ENCODE measurements at places on chromosomes 6 and 20. TPM values are rescaled to one million over a fixed set of nuclear protein-coding genes. Genes with fewer than 3 reads are reported as not detected.

DNA sequence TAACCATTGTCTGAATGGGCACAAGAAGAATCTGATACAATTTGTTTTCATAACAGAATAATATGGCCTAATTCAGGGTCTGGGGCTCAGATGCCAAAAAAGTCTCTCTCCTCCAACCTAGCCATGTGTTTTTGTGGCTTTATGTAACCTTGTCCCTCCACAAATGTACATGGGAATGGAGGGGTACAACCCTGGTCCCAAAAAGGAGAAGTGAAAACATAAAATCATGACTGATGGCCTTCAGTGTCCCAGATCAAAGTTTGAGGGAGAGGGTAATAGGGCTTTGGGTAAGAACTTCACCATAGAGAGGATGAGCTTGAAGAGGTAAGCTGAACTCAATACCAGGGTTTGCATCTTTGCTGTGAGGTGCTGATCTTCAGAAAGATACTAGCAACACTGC is 136.3 kb upstream of the BACH2 start:
- no peaks in the 10 kb centered on the region for H3K36me3 ChIP-seq
- H3K4me3 ChIP-seq: no peak overlapping the region
- no peaks in the 10 kb centered on the region for H3K4me1 ChIP-seq
- H3K27me3 ChIP-seq: peaks cover 3% of the 10 kb centered on the region
- H3K27ac ChIP-seq: no peak overlapping the region
- no peak for DNase-seq

DNA sequence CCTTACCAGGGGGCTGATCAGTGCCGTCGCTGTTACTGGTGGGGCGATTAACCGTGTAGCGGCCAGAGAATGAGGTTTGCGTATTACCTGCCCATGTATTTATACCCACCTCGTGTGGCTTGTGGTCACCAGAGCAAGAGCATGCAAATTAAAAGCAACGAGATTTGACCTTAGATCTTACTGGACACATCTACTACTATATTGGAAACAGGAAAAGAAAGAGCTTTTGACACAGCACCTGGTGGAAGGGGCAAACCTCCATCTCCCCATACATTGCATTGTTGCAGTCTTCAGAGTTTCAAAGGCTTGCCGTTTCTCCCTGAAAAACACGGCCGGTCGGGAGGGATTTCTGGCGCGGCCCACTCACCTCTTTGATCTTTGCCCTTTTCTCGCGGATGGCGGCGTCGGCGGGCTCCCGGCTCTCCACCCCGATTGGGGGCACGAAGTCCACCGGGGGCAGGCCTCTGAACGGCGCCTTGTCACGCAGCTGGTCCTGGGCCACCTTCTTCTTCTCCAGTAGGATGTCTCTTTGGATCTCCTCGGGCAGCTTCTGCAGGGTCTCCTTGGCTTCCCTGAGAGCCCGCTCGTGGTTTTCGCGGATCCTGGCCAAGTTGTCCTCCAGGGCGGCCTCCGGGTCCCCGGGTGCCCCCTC is 1.3 kb downstream of the MAN1A1 start:
- peak; percentile 59 for DNase-seq
- no peaks in the 10 kb centered on the region for H3K36me3 ChIP-seq
- peaks cover 14% of the 10 kb centered on the region for H3K4me1 ChIP-seq
- H3K27me3 ChIP-seq: no peaks in the 10 kb centered on the region

Gene TSPO2
- total RNA-seq: not detected

Gene NR2E1
- total RNA-seq: not detected

Measured in lung (tissue), 17 donors.